Erythroblast (primary cell): ENCODE measurements at places on chromosomes 16 and 17.

DNA sequence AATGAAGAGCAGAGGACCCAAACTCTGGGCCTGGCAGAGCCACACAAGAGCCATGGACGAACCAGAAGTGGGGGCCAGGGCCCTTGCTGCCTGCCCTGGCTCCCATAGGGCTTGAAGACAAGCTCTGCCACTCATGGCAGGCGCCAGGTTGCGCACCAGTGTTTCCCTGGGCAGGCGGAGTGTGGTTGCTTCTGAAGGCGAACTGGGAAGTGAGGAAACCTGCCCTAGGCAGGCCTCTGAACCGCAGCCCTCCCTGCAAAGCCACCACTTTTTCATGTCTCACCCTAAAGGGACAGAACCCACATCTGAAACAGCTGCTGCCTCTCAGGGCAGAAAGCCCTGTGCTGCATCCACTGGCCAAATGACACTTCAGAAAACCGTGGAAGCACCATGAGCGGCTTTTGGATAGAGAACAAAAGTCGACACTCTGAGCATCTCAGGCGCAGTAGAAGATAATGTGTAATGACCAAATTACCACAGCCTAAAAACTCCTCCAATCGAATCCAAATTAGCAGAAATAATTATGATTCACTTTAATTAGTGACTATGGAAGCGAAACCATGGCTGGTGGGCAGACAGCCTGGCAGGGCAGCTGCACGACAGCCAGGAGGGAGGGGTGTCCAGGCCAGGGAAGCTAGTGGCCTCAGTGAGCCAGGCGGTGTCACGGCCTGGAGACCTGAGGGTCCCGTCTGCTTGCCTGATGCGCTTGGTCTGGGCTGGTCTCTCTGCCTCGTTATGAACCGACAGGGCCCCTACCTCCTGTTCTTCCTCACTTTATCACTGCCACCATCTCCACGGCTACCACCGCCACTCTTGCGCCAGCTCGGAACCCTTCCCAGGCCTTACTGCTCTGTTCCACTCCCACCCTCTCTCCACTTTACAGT, 59.1 kb downstream of the PRMT7 start:
- DNase-seq = no peak

GRCh38 chr17:40087049-40087794, 13.2 kb downstream of the NR1D1 start:
- DNase-seq = no peak

DNA sequence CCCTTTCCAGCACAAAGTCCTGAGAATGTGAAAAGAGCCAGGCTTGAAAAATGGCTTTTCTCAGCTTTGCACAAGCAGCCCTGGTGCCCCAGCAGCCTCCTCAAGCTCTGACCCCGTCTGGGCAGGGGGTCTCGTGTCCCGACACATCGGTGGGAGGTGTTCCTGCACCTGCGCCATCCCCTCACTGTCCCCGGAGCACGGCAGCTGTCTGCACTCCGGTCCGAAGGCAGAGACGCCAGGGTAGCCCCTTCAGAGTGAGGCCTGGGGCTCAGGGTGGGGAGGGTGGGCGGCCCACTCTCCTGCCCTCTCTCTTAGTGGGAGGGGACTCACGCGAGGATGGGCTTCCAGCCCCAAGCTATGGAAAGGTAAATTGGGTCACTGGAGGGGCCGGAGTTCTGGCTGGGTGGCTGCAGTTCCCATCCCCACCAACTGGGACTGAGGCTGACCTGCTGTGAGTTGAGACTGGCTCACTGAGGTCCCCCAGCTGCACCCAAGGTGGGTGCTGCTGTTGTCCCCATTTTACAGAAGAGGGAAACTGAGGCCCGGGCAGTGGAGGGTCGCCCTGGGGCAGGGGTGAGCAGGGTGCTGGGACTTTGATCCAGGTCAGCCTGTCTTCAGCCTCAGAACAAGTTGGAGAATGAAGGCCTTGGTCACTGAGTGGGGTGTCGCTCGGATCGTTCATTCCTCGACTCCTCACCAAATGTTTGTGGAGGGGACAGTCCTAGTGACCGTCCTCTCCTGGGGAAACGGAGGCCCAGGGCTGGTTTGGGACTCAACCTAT, 2.3 kb upstream of the BAIAP3 start:
- no peak for DNase-seq

- DNase-seq = no peak
These were observed 16.6 kb downstream of the ACE start for GRCh38 chr17:63493411-63493810.

GRCh38 chr16:73064212-73064993, 16.5 kb upstream of the ZFHX3 start:
- no peak for DNase-seq

DNA sequence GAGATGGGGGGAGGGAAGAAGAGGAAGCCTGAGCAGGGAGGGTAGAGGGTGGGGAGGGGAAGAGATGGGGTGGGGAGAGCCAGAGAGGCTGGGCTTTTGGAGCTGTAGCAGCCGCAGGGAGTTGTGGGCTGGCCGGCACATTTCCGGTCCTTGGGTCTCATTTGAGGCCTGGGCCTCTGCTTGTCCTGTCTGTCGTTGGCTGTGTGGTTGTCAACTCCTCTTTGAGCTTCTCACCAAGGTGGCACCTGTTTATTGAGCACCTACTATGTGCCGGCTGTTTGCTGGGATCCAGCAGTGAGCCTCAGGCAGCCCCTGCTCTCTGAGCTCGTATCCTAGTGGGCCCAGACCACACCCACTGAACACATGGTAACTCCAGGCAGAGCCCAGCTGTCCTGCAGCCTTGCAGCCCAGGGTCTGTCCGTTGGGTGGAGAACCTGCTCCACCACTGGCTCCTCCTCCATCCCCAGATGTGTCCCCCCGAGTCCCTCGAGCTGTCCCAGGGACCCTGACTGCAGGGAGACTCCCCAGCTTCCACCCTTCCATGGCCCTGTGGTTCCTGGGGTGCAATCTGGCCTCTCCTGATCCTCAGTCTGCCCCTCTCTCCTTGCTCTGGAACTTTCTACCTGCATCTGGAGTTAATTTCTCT, 164.9 kb downstream of the IRF8 start:
- DNase-seq = no peak
